ENCODE measurements at places on chromosomes 7 and 10. TPM values are rescaled to one million over a fixed set of nuclear protein-coding genes. Genes with fewer than 3 reads are reported as not detected.
A peak's percentile ranks its signal among the peaks of the same experiment; 100 is the strongest.

DNA sequence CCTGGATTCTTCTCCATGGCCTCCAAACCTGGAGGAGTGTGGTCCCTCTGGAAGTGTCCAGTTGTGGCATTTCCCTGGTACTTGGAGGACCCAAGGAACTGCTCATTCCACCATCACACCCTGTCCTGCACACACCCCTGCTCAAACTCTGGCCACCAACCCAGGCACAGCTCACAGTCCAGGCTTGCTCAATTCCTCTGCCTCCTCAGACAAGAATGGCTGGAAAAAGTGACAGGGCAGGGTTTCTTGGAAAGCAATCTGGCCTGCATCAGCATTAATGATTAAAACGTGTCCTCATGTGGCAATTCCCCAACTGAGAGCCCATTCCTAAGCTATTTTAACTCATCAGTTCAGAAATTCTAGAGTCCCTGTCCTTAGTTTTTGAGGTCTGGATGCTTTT is 17.2 kb upstream of the TPST1 start:
- DNase-seq = no peak
- no peak overlapping the region for H3K27ac ChIP-seq
- no peaks in the 10 kb centered on the region for H3K27me3 ChIP-seq
- no peak overlapping the region for H3K4me3 ChIP-seq
- H3K36me3 ChIP-seq = no peaks in the 10 kb centered on the region

KAZALD1 gene
- total RNA-seq = 0.84 TPM

JCAD gene
- 5.2 TPM for total RNA-seq

GRCh38 chr7:650339-651031 is 76.0 kb upstream of the DNAAF5 start:
- no peak overlapping the region for H3K27ac ChIP-seq
- DNase-seq = no peak
- H3K36me3 ChIP-seq = no peaks in the 10 kb centered on the region
- no peak overlapping the region for H3K4me3 ChIP-seq
- no peaks in the 10 kb centered on the region for H3K27me3 ChIP-seq
- H3K4me1 ChIP-seq = no peaks in the 10 kb centered on the region

- no peaks in the 10 kb centered on the region for H3K27me3 ChIP-seq
- H3K4me3 ChIP-seq = no peak overlapping the region
- H3K36me3 ChIP-seq = no peaks in the 10 kb centered on the region
- DNase-seq = no peak
- no peak overlapping the region for H3K27ac ChIP-seq
- H3K4me1 ChIP-seq = peaks cover 4% of the 10 kb centered on the region
Measured at GRCh38 chr10:63885156-63885555, 364.0 kb downstream of the REEP3 start.

DNA sequence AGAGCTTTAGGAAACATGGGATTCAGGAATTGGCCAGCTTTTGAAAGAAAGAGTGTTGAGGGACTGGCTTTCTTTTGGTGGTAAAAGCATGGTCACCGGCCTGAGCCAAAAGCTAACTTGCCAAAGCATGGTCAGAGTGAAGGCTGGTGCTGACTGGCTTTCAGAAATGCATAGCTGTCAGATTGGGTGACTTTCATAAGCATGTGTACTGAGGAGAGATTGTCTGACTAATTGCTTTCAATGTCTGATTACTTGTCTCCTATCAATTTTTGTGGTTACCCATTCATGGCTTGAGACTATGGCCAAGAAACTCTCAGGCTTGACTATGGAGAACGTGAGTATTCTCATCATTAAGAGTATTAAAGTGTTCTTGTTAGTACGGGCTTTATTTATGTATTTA is 28.2 kb downstream of the ZNF25 start:
- H3K36me3 ChIP-seq = no peaks in the 10 kb centered on the region
- DNase-seq = no peak
- H3K27me3 ChIP-seq = no peaks in the 10 kb centered on the region
- H3K27ac ChIP-seq = no peak overlapping the region
- no peaks in the 10 kb centered on the region for H3K4me1 ChIP-seq

FZD1 gene
- 0.91 TPM for total RNA-seq

DNA sequence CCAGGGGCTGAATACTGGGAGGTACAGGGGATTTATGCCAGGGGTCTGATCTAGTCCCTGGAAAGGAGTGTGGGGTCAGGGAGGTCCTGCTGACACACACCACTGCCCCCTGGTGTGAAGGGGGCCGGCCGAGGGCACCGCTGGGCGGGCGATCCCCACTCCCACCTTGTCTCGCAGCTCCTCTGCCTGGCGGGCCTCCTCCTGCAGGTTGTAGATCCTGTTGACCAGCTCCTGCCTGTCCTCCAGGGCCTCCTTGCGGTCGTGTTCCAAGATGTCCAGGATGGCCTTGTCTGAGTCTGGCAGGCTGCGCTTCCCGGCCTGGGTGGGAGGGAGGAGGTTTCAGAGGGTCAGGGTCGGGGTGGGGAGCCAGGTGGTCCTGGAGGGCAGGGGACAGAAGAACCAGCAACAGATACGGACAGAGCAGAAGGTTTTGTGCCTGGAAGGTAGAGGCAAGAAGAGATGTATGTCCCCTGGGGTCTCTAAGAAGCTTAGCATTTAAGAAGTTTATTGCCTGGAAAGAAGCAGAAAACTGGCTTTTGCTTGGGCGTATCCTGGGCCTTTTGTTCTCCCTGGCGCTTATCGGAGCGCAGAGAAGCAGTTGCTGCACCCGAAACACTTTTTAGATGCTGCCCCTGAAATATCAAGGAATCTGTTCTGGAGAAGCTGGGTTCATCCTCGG is 94.5 kb upstream of the GNA12 start:
- no peaks in the 10 kb centered on the region for H3K4me1 ChIP-seq
- DNase-seq = no peak
- no peak overlapping the region for H3K27ac ChIP-seq
- no peak overlapping the region for H3K4me3 ChIP-seq

DNA sequence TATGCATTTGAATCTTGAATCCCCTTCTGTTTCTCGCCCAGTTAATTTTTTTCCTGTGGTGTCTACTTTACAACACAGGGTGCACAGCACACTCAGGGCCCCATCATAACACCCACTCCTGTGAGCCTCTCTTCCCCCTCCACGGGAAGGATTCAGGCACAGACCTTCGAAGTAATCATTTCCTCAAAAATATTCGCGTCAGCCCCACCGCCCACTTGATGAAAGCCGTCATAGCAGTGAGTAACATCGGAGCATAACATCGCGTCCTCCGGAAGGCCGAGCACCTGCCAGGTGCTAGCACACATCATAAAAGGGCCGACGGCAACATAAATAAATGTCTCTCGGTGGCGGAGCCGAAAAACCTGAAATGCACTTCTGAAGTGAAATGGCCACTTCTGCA is 201.7 kb upstream of the ADARB2 start:
- H3K27me3 ChIP-seq = no peaks in the 10 kb centered on the region
- no peak overlapping the region for H3K27ac ChIP-seq
- no peaks in the 10 kb centered on the region for H3K4me1 ChIP-seq
- no peaks in the 10 kb centered on the region for H3K36me3 ChIP-seq
- H3K4me3 ChIP-seq = no peak overlapping the region

ADIRF gene
- total RNA-seq = not detected

DNA sequence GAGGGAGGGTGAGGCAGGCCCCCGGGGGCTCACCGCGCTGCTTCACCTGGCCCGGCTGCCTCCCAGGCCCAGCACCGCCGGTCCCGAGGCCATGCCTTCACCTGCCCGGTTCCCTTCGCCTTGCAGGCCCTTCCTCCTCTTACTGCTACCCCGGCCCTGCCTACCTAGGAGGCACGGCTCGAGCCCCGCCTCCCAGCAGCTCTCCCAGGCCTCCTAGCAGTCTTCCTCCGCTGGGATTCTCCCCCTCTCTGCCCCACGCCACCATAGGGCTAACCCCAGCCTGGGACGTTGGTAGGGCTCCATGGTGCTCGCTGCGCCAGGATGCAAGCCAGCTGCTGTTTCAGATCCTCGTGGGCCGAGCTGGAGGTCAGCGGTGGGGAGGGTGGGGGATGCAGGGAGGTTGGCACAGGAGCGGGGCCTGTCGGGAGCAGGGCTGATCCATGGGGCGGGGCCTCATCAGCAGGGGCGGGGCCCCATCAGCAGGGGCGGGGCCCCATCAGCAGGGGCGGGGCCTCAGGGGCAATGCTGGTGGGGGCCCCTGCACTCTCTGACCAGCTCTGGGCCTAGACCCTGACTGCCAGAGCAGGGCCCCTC is 63.3 kb downstream of the RASGEF1A start:
- H3K4me1 ChIP-seq = no peaks in the 10 kb centered on the region
- peak overlapping the region; percentile 71 for H3K4me3 ChIP-seq
- peaks cover 16% of the 10 kb centered on the region for H3K36me3 ChIP-seq
- no peak overlapping the region for H3K27ac ChIP-seq

DNA sequence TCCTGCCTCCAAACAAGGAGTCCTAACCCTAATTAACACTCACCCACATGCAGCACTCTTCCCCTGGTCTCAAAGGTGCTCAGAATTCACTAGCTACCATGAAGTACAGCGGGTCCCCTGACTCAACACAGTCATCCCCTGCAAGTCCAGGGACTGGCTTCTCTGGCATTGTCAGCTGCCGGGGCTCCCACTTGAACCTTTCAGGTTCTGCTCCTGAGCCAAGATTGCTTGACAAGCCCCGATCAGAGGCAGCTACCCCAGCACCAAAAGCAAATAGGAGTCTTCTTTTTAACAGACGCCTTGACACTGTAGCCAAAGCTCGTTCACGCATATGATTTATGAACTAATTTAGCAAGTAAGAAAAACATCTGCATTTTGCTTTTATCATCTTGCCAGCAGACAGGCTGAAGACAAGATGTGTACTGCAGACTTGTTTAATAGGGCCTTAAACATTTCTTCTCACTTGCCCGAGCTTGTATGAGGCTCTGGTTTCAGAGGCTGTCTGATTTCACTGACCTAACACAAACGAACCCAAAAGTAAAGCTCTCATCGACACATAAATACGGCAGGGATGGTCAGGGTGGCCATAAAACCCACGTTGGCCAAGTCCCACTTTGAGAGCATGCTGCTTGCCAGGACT is 67.6 kb upstream of the ADAM12 start:
- H3K36me3 ChIP-seq = no peaks in the 10 kb centered on the region
- no peak overlapping the region for H3K4me3 ChIP-seq
- no peaks in the 10 kb centered on the region for H3K4me1 ChIP-seq
- peak; percentile 32 for DNase-seq
- no peaks in the 10 kb centered on the region for H3K27me3 ChIP-seq

- H3K27ac ChIP-seq = no peak overlapping the region
- no peak for DNase-seq
- H3K27me3 ChIP-seq = no peaks in the 10 kb centered on the region
- no peaks in the 10 kb centered on the region for H3K4me1 ChIP-seq
- no peak overlapping the region for H3K4me3 ChIP-seq
Measured at GRCh38 chr10:20856484-20856883, 40.6 kb downstream of the NEBL start.

DNA sequence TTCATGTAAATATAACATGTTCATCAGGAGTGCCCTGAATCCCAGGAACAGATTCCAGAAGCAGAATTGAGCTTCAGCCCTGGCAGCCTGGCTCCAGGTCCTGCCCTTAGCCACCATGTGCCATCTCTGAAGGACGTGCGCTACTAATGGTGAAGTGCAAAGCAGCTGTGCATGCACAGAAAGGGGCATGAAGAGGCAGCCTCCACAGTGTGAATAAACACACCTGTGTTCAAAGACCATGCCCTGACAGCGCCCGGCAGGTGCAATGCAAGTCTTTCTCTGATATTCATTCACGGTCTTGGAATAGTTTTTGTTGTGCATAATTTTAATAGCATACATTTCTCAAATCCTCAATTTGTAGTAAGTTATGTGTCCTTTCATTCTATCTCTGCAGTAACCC is 250.4 kb upstream of the TCERG1L start:
- no peak overlapping the region for H3K4me3 ChIP-seq
- no peak overlapping the region for H3K27ac ChIP-seq
- H3K27me3 ChIP-seq = no peaks in the 10 kb centered on the region
- no peaks in the 10 kb centered on the region for H3K4me1 ChIP-seq
- H3K36me3 ChIP-seq = no peaks in the 10 kb centered on the region
- peak; percentile 6 for DNase-seq

- no peak overlapping the region for H3K27ac ChIP-seq
- H3K4me3 ChIP-seq = no peak overlapping the region
Measured at GRCh38 chr10:88243836-88244730, 339.0 kb downstream of the RNLS start.

ACBD7 gene
- total RNA-seq = 17.8 TPM

GRCh38 chr10:114915294-114915693 is 22.7 kb upstream of the TRUB1 start:
- no peak overlapping the region for H3K4me3 ChIP-seq
- H3K27me3 ChIP-seq = no peaks in the 10 kb centered on the region
- DNase-seq = no peak
- H3K36me3 ChIP-seq = no peaks in the 10 kb centered on the region

DNA sequence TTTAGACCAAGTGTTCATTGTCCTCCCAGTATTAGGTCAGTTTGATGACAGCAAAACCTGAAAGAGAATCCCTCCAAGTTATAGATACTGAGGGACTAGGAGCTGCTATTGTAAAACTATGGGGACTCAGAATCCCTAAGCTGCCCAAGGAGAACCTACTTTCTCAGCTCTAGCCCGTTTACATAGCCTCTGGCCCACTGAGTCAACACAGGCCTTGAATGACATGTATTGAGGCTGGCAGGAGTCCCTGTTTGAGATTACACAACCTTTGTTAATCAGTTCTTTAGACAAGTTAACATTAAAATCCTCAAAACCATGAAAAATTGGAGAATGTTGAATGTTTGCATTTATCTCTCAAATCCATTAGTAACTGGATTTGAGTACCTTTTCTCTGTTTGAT is 1079.0 kb downstream of the KCNMA1 start:
- H3K4me1 ChIP-seq = no peaks in the 10 kb centered on the region
- H3K36me3 ChIP-seq = no peaks in the 10 kb centered on the region
- no peaks in the 10 kb centered on the region for H3K27me3 ChIP-seq
- no peak for DNase-seq

- H3K36me3 ChIP-seq = no peaks in the 10 kb centered on the region
- DNase-seq = no peak
- no peak overlapping the region for H3K27ac ChIP-seq
- H3K4me3 ChIP-seq = no peak overlapping the region
Measured at GRCh38 chr10:122102869-122103525, 114.0 kb downstream of the TACC2 start.

- H3K27ac ChIP-seq = no peak overlapping the region
- H3K27me3 ChIP-seq = no peaks in the 10 kb centered on the region
- H3K4me3 ChIP-seq = no peak overlapping the region
- H3K4me1 ChIP-seq = peaks cover 3% of the 10 kb centered on the region
Measured at GRCh38 chr7:15783987-15784693, 97.7 kb upstream of the MEOX2 start.

SERPINE1 gene
- total RNA-seq = 5.6 TPM

NRAP gene
- total RNA-seq = not detected

Measured in H1 (cell line).